ENCODE measurements at places on chromosomes 16 and 17. TPM values are rescaled to one million over a fixed set of nuclear protein-coding genes. Genes with fewer than 3 reads are reported as not detected.

TP53TG3 gene
- total RNA-seq = not detected

OTOP3 gene
- not detected for total RNA-seq

CTRB1 gene
- total RNA-seq = not detected

TBC1D3 gene
- total RNA-seq = not detected

FBXO39 gene
- 2.3 TPM for total RNA-seq

RNF112 gene
- 3.7 TPM for total RNA-seq

CSHL1 gene
- total RNA-seq = not detected
